ENCODE measurements at places on chromosomes 11 and 22. TPM values are rescaled to one million over a fixed set of nuclear protein-coding genes. Genes with fewer than 3 reads are reported as not detected.

DNA sequence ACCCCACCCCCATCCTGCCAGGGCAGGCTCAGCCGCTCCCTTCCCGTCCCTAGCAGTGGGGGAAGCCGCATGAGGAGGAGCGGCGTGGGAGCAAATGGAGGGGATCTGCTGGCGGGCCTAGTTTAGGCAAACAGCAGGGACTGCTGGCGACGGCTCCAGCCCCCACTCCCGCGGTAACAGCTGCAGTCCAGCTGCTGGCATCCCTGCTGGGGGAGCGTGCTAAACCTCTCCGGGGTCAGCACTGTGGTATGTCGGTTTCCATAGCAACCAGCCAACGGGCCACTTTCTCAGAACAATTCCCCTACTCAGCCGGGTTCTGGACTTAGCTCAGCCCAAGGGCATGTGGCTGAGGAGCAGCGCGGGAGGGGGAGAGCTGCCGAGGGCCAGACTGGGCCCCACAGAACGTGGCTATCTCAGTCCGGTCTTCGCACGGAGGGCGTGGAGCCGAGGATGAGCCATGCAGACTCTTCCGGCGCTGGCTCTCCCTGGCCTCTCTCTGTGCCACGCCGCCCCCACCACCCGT lies 98.8 kb downstream of the PKNOX2 start:
- DNase-seq, result no peak

- DNase-seq, result no peak
These were observed 20.9 kb upstream of the NXPE4 start for GRCh38 chr11:114616516-114616915.

- DNase-seq, result no peak
These were observed 7.3 kb downstream of the AIP start for GRCh38 chr11:67489885-67490726.

DNA sequence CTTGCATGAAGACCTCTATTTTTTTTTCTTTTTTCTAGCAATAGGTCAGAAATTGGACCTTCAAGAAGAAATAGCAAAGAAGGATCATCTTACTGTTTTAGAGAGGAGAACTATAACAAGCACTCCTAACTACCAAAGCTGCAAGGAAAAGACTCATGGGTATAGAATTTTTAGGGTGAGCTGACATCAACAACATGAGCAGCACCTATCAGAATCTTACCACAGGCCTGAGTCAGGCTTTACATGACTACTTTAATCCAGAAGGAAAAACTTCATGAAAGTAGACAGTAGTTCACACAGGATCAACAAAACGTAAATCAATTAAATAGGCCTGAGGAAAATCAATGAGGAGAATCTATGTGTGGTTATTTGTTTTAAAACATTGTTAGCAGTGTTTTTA lies 130.5 kb downstream of the FAM76B start:
- no peak for DNase-seq

DNA sequence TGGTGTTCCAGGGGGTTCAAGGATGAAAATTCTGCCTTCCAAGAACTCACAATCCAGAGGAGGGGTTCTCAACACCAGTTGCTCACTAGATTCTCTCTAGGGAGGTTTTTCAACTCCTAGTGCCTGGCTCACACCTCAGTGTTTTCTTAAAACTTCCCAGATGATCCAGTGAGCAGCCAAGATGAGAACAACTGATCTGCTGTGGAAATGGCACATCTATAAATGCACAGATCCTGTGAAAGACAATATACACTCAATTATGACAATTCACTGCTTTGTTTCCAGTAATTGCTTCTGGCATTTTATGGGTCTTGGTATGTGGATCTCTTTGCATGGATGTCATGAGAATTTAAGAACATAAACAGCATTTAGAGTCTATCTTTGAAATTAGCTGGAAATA lies 45.2 kb upstream of the PRSS23 start:
- DNase-seq, result no peak

GRCh38 chr22:29838599-29838956 lies 504 bp upstream of the ASCC2 start:
- no peak for DNase-seq

- no peak for DNase-seq
These were observed 24.8 kb upstream of the RCE1 start for GRCh38 chr11:66818231-66818955.

DNA sequence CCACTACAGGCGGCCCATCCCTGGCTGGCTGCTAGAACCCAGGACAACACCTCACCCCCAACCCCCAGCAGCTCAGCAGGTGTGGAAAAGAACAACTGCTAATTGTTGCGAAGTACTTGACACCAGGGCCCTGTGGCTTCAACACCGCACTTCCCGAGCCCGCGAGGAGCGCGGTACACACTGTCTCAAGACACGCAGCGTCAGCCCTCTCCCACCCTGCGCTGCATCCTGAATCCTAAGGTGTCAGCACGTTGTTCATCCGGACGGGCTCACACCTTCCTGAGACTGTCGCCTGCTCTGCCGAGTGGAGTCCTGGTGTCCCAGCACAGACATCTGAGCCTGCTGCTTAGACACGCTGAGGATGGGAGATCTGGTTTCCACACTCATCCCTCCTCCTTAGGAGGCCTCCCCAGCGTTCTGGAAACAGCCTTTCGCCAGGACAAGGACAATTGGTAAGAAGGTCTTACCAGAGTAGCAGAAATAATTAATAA lies 1336.2 kb downstream of the BRD1 start:
- no peak for DNase-seq

GRCh38 chr11:113272281-113272680 lies 42.1 kb upstream of the TTC12 start:
- DNase-seq, result no peak

DNA sequence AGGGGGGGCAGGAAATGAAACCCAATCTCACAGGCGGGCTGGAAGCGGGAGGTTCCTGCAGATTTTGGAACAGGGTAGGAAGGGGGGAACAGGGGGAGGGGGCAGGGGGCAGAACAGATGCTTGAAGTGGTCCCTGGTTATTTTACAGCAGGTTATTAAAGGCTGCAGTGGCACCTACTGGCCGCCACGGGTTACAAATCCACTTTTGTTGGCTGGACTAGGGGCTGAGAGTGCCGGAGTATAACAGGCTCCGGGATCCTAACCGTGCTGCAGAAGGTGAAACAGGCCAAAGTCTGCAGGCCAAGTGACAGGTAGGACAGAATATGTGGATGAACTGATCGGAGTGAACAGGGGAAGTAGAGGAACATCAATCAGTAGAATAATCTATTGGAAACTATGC lies 2.5 kb downstream of the ROBO3 start:
- DNase-seq, result no peak

- DNase-seq, result no peak
These were observed 205.9 kb downstream of the ST3GAL4 start for GRCh38 chr11:126561327-126561893.

CABP7 gene
- 0.13 TPM for total RNA-seq

RIC3 gene
- 14.5 TPM for total RNA-seq

UBQLN3 gene
- not detected for total RNA-seq

All from activated T-cell treated with anti-CD3 and anti-CD28 coated beads, Interleukin-2, amount 50 U/mL, for 4 hours (primary cell).